Caki2 (cell line): ENCODE measurements at places on chromosomes 1 and 21.

DNA sequence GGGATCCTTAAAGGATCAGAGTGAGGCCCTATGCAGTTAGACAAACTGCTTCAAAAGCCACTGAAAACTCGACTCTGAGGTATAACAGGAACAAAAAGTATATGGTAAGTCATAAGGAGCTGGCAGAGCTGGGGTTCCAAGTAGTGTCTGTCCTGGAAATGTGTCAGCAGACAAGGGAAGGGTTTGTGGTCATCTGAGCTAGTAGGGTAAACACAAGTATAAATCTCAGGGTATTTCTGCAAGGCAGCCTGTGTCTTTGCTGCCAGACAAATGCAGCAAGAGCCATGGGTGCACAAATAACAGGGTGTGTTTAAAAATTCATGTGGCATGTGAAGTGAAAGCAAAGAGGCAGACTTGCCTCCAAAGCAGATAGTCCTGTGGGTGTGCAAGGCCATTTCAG, 759.0 kb upstream of the ADAMTS5 start:
- DNase-seq, result no peak

GRCh38 chr1:229205854-229206253, 65.1 kb upstream of the RAB4A start:
- DNase-seq, result no peak

GRCh38 chr1:210117198-210117597, 115.4 kb upstream of the SERTAD4 start:
- no peak for DNase-seq

- DNase-seq, result no peak
Observed at GRCh38 chr1:228292609-228292911, 84.7 kb downstream of the OBSCN start.

GRCh38 chr1:39154553-39155421, 49.7 kb upstream of the MACF1 start:
- no peak for DNase-seq

DNA sequence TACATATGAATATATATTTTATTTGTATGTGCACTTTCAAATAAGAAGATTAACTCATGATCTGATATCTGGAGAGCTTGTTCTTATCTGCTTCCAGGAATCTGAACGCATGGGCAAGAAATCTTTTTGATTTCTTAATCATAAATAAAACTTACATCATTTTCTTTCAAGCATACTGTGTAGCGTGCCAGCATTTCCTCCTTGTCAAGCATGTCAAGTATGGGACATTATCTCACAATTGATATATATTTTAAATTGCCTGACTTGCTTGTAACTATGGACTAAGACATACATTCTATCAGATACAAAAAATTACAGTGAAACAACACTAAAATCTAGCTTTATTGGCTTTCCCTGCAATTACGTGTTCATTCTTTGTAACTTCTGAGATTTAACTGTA, 1128.2 kb downstream of the PLA2G4A start:
- no peak for DNase-seq

- no peak for DNase-seq
Observed at GRCh38 chr1:15886611-15887167, 39.2 kb downstream of the SPEN start.

DNA sequence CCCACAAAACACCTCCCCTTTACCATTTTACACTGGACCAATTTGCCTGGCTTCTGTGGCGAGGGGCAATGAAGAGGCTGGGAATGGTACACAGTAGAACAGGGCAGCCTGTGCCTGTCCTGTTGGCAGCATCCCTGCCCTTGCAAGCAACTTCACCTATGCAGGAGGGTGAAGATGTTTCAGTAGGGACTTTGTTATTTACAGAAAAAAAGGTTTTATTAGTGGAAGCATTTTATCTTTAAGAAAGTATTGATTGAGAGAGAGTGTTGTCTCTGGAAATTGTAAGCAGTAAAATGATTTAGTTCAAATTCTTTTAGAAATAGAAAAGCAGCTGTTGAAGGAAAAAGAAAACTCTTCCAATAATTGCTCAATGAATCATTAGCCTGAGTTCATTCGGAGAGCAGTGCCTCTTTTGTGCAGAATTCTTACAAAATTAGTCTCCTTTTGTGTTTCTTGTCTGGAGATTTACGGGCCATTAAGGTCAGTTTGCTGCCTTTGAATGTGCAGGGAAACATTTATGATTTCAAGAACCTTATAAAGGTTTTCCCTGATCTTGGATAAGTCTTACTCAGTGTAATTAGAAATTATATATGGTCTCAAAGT, 49.1 kb downstream of the HHAT start:
- no peak for DNase-seq

GRCh38 chr1:216812966-216813365, 89.7 kb upstream of the ESRRG start:
- DNase-seq, result no peak

DNA sequence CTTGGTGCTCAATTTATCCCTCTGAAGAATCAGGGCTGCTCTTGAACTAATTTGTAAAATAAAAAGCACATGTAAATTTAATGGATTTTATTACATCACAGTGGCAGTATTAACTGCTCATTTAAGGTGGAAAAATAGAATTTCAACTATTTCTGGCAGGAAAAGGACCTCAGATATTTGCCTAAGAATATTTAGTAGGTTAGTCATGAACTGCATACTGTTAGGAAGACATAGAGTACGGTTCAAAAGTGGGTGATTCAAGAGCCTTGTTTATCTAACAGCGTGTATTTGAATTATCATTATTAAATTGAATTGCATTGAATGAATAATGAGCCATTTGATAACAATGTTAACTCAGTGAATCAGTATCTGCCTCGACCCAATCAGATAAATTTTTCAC, 248.8 kb upstream of the PBX1 start:
- DNase-seq, result no peak

- no peak for DNase-seq
Observed at GRCh38 chr1:177368255-177368654, 197.5 kb downstream of the BRINP2 start.

GRCh38 chr1:27427816-27428315, 35.4 kb downstream of the GPR3 start:
- DNase-seq, result no peak

DNA sequence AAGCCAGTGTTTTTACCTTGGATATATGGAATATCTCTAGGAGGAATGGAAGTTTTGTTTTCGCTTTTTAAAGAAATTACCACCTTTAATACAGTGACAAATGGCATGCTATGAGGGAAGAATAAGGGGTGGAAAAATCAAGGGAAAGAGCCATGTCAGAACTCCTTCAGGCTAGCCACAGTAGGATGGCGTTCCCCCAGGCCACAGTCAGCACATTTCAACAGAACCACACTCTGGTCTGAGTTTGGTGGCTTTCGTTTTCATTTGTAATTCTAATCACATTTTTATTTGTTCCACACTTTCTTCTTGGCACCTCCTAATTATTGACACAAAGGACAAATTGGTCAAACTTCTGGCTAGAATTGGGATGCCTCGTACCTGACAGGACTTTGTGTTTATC, 60.3 kb upstream of the RCOR3 start:
- DNase-seq, result no peak

DNA sequence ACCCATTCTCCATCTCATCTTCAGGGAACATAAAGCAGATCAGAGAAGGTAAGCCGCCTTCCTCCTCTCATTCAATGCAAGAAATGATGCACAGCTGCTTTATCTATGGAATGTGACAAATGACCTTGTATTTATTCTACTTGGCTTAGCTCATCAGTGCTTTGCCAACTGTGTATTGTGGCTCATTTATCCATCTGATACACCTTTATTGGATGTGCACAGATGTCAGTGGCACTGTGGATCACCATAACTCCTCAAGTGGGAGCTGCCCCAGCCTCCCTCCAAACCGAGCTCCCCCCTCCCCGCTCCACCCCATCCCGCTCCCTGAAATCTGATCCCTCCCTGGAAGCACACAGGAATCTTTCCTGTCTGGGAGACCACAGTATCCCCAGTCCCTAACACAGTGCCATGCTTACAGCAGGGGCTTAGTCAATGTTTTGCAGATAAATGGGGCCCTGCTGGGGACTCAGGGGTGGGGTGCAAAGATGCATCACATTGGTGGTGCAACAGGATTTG, 156.0 kb upstream of the RAB4A start:
- DNase-seq, result no peak

- DNase-seq, result no peak
Observed at GRCh38 chr1:207402744-207403143, 51.4 kb upstream of the CR2 start.

GRCh38 chr1:76179219-76179698, 104.7 kb downstream of the ST6GALNAC3 start:
- no peak for DNase-seq

DNA sequence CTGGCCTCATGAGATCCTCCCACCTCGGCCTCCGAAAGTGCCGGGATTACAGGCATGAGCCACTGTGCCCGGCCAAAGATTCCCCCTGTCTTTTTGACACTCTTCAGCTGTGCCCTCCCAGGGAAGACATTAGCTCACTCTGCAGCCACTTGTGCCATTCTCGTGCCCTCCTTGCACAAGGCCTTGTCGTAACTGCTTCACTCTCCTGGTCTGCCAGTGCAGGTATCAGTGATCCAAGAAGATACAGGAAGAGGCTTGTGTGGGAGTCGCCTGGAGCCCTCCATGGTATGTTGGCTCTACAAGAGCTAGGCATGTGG, 22.0 kb upstream of the WDR26 start:
- DNase-seq, result no peak

- no peak for DNase-seq
Observed at GRCh38 chr1:87715471-87715870, 386.8 kb downstream of the LMO4 start.

GRCh38 chr1:116836099-116836498, 73.6 kb upstream of the PTGFRN start:
- no peak for DNase-seq

GRCh38 chr21:26842300-26842699, 2.9 kb downstream of the ADAMTS1 start:
- DNase-seq, result peak; percentile 68

GRCh38 chr1:184380468-184380867, 6.4 kb upstream of the C1orf21 start:
- DNase-seq, result no peak
